Naive thymus-derived CD8-positive, alpha-beta T cell (primary cell): ENCODE measurements at places on chromosomes 16 and 17. TPM values are rescaled to one million over a fixed set of nuclear protein-coding genes. Genes with fewer than 3 reads are reported as not detected.

- no peaks in the 10 kb centered on the region for H3K36me3 ChIP-seq
- H3K4me1 ChIP-seq = peaks cover 4% of the 10 kb centered on the region
- no peak for DNase-seq
- peaks cover 14% of the 10 kb centered on the region for H3K27me3 ChIP-seq
Observed at GRCh38 chr16:1877089-1877488, 5.1 kb upstream of the MEIOB start.

DNA sequence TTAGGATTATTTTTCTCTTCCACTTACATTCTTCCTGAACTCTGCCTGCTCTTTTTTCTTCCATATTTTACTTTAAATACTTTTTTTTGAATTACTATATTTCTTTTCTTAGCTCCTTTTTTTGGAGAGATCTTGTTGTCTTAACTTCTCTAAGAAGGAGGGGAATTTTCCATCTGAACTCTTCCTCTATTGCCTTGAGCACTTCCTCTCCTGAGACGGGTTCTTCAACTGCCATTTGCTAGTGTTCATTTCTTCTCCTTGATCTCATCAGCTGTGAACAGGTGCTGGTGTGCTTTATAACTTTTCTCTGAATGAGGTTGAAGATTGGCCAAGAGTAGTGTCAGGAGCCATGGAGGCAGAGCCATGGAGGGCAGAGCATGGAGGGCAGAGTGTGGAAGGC, 15.1 kb upstream of the CD300LD start:
- peaks cover 4% of the 10 kb centered on the region for H3K36me3 ChIP-seq
- no peak for DNase-seq
- H3K27me3 ChIP-seq = peaks cover 9% of the 10 kb centered on the region
- peaks cover 22% of the 10 kb centered on the region for H3K4me1 ChIP-seq
- H3K27ac ChIP-seq = no peak overlapping the region

DNA sequence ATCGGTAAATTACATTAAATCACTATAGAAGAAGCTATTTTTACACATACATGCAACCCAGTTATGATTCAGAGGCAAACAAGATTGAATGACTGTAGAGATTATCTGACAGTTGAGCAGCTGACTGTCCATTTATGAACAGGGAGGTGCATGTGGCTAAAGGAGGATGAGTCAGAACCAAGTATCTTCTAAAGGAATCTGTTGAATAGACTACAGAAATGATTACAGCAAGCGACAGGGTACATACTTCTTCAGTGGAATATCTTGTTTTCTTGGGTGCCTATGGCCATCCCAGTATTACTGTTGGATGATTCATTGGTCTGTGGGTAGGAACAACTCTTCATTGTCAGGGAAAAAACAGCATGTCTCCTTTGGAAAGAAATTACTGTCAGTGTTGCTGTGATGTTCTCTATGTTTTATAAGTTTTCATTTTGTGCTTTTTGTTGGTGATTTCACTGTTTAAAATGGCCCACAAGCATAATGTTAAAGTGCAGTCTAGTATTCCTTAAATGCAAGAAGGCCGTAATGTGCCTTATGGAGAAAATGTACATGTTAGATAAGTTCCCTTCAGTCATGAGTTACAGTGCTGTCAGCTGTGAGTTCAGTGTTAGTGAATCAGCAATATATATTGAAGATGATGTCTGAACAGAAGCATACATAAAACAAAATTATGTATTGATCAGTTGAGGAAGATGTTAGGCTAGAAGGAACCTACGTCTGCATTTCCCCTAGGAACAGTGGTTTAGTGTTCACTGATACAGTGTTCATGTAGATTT, 27.0 kb downstream of the CBFB start:
- H3K27ac ChIP-seq = peak overlapping the region; percentile 58
- H3K4me1 ChIP-seq = peaks cover 48% of the 10 kb centered on the region
- no peak for DNase-seq
- H3K36me3 ChIP-seq = no peaks in the 10 kb centered on the region

DNA sequence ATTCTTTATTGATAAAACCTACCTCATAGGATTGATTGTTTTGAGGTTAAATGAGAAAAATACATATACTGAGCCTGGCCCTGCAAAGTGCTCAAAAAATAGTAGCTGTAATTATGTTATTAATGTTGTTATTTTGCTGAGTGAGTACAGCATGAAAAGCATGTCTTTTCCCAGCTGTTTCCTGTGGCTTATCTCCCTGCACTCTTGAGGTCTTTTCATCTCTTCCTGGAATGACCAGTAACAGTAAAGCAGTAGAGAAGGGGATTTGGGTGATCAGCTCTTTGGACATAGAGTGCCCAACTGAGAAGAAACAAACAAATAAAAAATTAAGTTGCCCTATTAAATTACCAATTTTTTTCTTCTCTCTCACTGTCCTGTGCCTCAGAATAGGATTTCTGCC, 53.7 kb downstream of the NFAT5 start:
- peaks cover 20% of the 10 kb centered on the region for H3K4me1 ChIP-seq
- H3K27ac ChIP-seq = no peak overlapping the region
- H3K4me3 ChIP-seq = no peak overlapping the region
- no peak for DNase-seq

DNA sequence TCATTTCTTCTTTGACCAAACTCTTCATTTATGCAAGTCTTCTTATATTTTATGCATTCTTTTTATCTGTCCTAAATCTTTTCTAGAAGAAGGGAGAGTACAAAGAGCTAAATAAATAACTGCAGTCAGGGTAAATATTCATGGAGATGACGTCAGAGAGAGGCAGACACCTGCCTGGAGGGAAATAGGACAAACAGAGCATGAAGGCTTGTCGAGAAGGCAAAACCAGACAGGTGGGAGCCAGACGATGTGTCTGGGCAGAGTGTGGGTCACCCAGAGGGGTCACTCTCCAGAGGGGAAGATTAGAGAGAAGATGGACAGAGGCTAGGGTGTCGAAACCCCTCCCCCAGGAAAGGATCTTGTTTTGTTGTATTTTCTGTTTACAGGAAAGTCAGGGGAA, 78.3 kb upstream of the RPL38 start:
- no peak overlapping the region for H3K4me3 ChIP-seq
- DNase-seq = no peak

DNA sequence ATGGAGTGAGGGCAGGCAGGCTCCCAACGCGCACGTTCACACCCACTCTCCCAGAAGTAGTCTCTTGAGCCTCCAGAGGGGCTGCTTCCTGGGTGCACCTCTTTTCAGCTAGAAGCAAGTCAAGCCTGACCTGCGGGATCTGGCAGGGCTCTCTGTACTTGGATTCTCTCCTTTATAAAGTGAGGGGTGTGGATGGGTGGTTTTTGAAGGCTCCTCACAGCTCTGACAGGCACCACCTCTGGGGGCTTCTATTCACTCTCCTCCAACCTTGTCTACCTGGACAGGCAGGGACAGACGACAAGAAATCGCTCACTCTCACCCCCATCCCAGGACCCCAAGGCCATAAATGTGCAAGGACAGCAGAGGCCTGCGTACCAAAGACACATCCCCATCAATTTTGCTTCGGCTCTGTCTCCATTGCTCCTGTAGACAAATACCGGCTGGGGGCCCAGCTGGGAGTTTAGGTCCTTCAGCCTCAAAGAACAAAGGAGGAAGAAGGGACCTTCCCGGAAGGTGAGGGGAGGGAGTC, 814 bp upstream of the DYNLL2 start:
- H3K27me3 ChIP-seq = no peaks in the 10 kb centered on the region
- no peaks in the 10 kb centered on the region for H3K36me3 ChIP-seq
- no peak for DNase-seq
- H3K4me3 ChIP-seq = peak overlapping the region; percentile 63

DNA sequence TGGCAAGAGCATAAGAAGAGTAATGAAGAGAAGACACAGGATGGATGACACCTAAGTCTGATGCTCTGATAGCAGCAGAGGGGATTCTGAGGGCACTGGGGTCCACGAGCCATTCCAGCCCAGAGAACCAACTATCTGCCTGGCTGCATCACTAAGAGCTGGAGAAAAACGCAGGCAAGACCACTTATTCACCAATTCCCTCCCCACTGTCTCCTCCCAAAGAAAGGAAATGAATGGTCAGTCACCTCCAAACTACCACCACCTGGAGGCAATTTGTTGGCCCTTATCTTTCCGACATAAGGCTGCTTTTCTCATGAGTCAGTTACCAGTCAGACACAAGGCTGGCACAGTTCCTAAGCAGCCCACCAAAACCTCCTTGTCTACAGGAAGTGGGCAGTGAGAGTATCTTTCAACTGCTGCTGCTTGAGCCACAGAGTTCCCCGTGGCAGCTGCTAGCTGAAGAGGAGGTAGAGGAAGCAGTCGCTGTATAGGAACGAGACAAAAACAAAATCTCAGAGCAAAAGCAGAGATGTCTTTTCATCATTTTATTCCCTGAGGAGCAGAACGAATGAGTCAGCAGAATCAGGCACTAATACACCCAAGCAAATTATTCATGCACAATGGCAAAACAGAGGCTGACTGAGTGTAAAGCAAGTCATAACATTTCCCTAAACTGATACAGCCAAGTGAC, 111.1 kb downstream of the SMG6 start:
- no peaks in the 10 kb centered on the region for H3K27me3 ChIP-seq
- H3K27ac ChIP-seq = peak overlapping the region; percentile 62
- peaks cover 76% of the 10 kb centered on the region for H3K4me1 ChIP-seq

DNA sequence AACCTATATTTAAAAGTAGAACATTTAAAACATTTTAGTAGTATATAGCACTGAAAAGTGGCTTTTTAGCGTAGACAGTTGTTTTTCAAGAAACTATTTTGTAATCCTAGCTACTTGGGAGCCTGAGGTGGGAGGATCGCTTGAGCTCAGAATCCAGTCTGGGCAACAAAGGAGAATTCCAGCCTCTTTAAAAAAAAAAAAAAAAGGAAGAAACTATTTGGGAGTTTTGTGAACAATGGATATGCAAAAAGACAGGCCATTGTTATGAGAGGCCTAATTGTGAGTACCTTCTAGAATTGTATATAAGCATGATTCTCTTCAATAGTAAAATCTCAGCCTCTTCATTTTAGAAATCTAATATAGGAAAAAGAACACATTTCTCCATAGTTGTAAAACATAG, 17.6 kb downstream of the OMG start:
- no peak for DNase-seq
- no peak overlapping the region for H3K4me3 ChIP-seq
- H3K36me3 ChIP-seq = no peaks in the 10 kb centered on the region
- no peaks in the 10 kb centered on the region for H3K4me1 ChIP-seq
- H3K27me3 ChIP-seq = no peaks in the 10 kb centered on the region

- H3K4me3 ChIP-seq = peak overlapping the region; percentile 89
- no peak for DNase-seq
- H3K36me3 ChIP-seq = peaks cover 6% of the 10 kb centered on the region
- no peaks in the 10 kb centered on the region for H3K27me3 ChIP-seq
- peaks cover 54% of the 10 kb centered on the region for H3K4me1 ChIP-seq
Observed at GRCh38 chr17:75032720-75033280, 14.0 kb downstream of the ATP5PD start.

DNA sequence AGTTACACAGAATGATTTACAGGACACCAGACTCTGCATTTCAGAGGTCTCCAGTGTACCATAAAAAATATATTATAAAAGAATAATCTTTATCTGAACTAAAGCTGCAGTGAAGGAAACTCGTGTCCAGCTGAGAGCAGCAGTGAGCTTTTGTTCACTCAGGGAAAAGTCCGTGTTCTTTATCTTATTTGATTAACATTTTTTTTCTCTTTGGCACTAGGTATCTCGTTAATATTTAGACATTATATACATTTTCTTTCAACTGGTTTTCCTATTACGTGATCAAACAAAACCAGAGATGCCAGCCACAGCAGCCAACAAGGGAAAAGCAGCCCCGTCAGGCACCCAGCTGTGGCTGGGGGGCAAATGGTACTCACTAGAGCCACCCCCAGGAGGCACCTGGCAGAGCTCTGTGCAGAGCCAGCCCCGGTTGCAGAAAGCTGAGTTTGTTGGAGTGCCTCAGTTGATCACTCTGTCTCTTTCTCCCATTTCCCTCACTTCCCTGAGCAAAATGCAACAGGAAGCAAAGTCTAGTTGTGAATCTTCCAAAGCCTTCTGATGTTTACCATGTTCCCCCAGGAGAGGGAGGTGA, 1.1 kb upstream of the HS3ST4 start:
- peak overlapping the region; percentile 73 for H3K4me3 ChIP-seq
- DNase-seq = no peak
- H3K36me3 ChIP-seq = no peaks in the 10 kb centered on the region
- H3K4me1 ChIP-seq = peaks cover 12% of the 10 kb centered on the region
- no peak overlapping the region for H3K27ac ChIP-seq

- no peak overlapping the region for H3K4me3 ChIP-seq
- no peak for DNase-seq
- no peaks in the 10 kb centered on the region for H3K36me3 ChIP-seq
- H3K4me1 ChIP-seq = no peaks in the 10 kb centered on the region
- no peak overlapping the region for H3K27ac ChIP-seq
Observed at GRCh38 chr17:34475296-34475695, 104.1 kb upstream of the TMEM132E start.

- no peak overlapping the region for H3K27ac ChIP-seq
- no peaks in the 10 kb centered on the region for H3K36me3 ChIP-seq
- DNase-seq = no peak
Observed at GRCh38 chr16:85582229-85582991, 30.7 kb upstream of the GSE1 start.

DNA sequence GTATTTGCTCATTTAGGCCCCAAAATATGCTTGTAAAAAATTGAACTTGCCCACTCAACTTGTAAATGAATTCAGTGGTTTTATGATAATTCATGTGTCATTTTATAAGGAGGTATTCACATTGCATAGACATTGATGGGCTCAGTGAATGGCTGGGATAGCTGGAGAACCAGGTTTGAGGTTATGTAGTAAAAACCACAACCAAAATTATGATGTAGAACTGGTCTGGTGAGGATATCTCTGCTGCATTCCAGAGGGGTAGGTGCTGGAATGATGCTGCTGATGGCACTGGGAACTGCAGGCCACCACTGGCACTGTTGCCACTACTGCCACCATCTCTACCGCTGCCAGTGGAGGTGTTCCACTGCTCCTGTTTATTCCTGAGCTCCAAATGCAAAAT, 21.5 kb upstream of the RABEP1 start:
- peaks cover 5% of the 10 kb centered on the region for H3K4me1 ChIP-seq
- H3K36me3 ChIP-seq = no peaks in the 10 kb centered on the region
- peak overlapping the region; percentile 22 for H3K27ac ChIP-seq
- DNase-seq = no peak
- no peaks in the 10 kb centered on the region for H3K27me3 ChIP-seq

- no peak overlapping the region for H3K4me3 ChIP-seq
- peaks cover 27% of the 10 kb centered on the region for H3K4me1 ChIP-seq
- H3K36me3 ChIP-seq = no peaks in the 10 kb centered on the region
- H3K27ac ChIP-seq = no peak overlapping the region
Observed at GRCh38 chr17:50181144-50181543, 15.3 kb downstream of the SGCA start.

- no peak overlapping the region for H3K4me3 ChIP-seq
- no peak for DNase-seq
- H3K4me1 ChIP-seq = no peaks in the 10 kb centered on the region
- H3K36me3 ChIP-seq = no peaks in the 10 kb centered on the region
- H3K27me3 ChIP-seq = no peaks in the 10 kb centered on the region
Observed at GRCh38 chr17:70295329-70295728, 126.0 kb downstream of the KCNJ2 start.

- no peaks in the 10 kb centered on the region for H3K27me3 ChIP-seq
- peak overlapping the region; percentile 81 for H3K4me3 ChIP-seq
- peaks cover under 1% of the 10 kb centered on the region for H3K36me3 ChIP-seq
- DNase-seq = no peak
- peaks cover 24% of the 10 kb centered on the region for H3K4me1 ChIP-seq
Observed at GRCh38 chr16:1942047-1942809, 771 bp downstream of the MSRB1 start.

- no peaks in the 10 kb centered on the region for H3K27me3 ChIP-seq
- no peak for DNase-seq
- no peak overlapping the region for H3K27ac ChIP-seq
- H3K36me3 ChIP-seq = peaks cover 21% of the 10 kb centered on the region
- no peak overlapping the region for H3K4me3 ChIP-seq
- peaks cover 3% of the 10 kb centered on the region for H3K4me1 ChIP-seq
Observed at GRCh38 chr17:17902376-17902775, 65.6 kb upstream of the SREBF1 start.

Gene TEKT5
- polyA plus RNA-seq = not detected

Gene CA4
- polyA plus RNA-seq = not detected

Gene CCL4
- 2.9 TPM for polyA plus RNA-seq

Gene GLIS2
- not detected for polyA plus RNA-seq

Gene TVP23C
- 4.1 TPM for polyA plus RNA-seq
